ENCODE measurements at places on chromosomes 1 and 21.

DNA sequence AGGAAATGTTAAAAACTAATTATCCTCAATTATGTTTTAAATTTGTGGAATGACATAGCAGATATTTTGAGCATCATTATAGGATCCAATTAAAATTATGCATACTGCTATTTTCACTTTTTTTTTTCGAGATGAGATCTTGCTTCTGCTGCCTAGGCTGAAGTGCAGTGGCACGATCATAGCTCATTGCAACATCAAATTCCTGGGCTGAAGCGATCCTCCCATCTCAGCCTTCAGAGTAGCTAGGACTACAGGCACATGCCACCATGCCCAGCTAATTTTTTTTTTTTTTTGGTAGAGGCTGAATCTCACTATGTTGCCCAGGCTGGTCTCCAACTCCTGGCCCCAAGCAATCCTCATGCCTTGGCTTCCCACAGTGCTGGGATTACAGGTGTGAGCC, 11.3 kb upstream of the SLC1A7 start:
- DNase-seq, result no peak

GRCh38 chr1:220680085-220680687, 10.0 kb upstream of the C1orf115 start:
- no peak for DNase-seq

GRCh38 chr21:41924368-41924754, 29.5 kb downstream of the C2CD2 start:
- no peak for DNase-seq

DNA sequence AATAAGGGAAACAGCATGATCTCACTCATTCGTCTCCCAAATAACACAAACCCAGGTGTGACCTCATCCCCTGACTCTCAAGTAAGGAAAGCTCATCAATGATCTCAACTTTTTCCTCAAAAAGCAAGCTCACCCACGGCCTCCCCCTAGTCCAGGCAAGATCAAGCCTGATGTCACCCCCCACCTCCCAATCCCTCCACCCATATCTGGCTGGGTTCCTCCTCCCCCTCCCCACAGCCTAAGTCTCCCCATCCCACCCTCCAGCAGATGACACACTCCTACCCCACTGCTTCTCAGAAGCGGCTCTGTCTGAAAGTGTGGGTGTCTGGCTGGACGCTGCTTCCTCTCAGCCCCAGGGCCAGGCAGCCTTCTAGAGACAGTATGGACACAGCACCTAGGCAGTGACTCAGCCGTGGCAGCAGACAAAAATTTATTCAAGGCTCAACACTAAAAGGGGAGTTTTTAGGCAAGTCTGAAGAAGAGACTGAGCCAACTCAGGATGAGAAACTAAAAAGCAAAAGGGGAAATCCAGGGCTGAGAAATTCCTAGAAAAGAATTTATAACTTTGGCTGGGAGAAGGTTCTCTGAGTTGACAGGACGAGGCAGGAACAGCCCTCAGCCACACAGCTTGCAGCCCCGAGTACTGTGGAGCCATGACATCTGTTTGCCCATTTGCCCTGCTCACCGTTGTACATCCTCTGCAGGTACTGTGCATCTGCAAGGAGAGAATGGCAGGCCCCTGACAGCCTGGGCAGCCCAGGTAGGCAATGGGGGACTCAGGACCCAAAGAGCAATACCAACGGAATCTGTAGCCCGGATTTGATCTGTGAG, 81.6 kb upstream of the LRRC8D start:
- no peak for DNase-seq

GRCh38 chr1:163770265-163770664, 448.5 kb downstream of the NUF2 start:
- no peak for DNase-seq

- DNase-seq, result no peak
Observed at GRCh38 chr1:51070011-51070410, 32.0 kb upstream of the C1orf185 start.

DNA sequence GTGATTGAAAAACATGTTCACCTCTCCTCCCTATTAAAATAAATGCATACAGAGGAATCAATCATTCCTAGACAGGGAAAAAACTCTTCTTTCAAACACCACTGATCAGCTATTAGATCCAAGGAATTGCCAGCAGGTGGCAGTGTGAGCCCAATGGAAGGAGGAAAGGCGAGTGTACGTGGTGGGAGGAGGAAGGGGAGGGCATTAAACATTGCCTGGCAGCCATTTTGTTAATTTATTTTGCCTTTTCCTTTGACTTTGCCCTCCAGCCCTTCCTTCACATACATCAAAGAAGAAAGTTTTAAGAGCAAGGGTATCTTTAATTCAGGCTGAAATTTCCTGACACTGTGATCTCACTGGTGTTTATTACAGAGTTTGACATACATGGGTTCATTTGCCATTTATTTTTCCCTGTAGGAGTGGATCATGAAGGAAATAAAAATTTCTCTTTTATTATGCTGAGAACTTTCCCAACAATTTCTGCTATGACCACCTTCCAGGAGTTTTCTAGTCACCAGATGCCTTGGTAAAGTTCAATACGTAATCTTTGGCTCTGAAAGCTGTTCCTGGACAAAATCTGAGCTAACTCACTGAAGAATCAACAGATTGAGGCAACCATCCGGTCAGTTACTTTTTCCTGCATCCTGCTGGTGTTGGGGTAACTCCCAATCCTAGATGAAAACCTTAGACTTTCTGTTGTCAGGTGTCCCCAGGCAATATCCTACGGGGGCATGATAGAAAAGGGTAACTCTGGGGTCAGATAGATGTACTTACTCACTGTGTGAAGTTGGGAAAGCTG, 1.9 kb upstream of the GNAI3 start:
- DNase-seq, result peak; percentile 77

Data from RWPE2 (cell line).